ENCODE measurements at places on chromosomes 3 and 15. TPM values are rescaled to one million over a fixed set of nuclear protein-coding genes. Genes with fewer than 3 reads are reported as not detected.

The GOLGA8G gene
- total RNA-seq: not detected

The GPR160 gene
- total RNA-seq: 0.29 TPM

The GNAT1 gene
- not detected for total RNA-seq

The CCDC33 gene
- not detected for total RNA-seq

The CLDN16 gene
- under 0.01 TPM for total RNA-seq

The MESP2 gene
- 0.72 TPM for total RNA-seq

The SI gene
- not detected for total RNA-seq

Measured in osteoblast (primary cell).